ENCODE measurements at places on chromosomes 3 and 15.

- peak; percentile 30 for DNase-seq
Observed at GRCh38 chr15:74725845-74726773, 781 bp upstream of the CYP1A1 start.

DNA sequence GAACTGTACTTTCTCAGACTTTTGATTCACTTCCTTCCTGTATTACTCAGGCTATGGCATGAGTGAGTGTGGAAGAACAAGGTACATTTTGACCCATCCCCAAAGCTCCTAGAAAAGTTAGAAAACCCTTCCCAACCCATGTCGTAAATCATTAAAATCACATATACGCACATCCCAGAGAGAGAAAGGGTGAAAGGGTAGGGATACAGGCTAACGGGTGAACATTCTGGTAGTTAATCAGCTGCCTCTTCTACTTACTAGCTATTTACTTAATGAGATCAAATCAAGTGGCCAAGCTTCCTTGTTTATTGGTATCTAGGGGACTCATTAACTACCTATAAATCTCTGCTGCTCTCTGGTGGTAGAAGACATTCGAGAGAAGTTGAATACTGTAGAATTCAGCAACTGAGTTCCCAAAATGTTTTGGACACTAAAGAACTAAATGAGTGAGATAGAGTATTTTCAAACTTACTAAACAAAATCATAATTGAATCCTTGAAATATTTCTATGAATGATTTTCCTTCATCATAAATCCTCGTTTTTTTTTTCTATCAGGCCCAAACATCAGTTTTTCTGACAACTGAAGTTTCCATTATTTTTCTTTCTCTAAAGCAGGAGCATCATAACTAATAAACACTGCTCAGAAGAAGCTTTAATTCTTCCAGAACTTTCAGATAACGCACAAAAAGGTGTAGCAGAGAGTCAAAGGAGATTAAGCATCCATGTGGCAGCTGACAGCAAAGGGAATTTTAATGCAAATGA, 124.2 kb downstream of the IMPG2 start:
- DNase-seq, result no peak

- no peak for DNase-seq
Observed at GRCh38 chr15:74220475-74221248, 15.5 kb upstream of the CCDC33 start.

DNA sequence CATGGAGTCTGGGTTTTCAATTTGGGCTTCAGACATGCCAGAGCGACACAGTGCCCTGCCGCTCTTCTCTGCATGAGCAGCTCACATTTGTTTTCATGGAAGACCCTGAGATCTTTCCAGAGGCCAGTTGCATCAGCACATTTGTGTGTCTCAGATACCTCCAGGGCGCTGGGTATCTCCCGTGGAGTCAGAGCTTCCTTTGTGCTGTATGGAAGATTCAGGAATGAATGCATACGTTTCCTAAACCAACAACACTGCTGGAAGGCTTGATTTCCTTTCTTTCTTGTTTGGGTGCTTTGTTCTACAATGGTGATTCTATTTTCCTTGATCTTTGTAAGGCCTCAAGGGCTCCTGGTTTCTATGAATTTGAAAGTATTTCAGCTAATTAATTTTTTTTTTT, 106.5 kb downstream of the CACNA2D3 start:
- no peak for DNase-seq

- no peak for DNase-seq
Observed at GRCh38 chr3:157232141-157232540, 72.2 kb upstream of the CCNL1 start.

DNA sequence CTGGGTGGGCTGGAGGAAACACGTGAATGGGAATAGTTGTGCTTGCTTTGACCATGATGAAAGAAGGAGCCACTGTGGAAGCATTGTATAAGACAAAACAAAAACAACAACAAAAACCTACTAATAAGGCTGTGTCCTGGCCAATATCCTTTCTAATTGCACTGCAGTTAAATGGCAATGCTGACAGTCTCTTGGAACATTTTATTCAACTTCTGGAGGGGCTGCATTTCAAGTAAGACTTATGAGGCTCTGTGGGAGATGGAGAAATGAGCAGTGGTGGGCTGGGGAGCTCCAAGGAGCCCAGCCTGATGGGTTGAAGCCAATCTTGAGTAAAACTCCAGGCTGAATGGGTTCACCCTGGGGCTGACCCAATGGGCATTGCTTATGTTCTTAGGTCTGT, 99.8 kb upstream of the ROPN1 start:
- no peak for DNase-seq

DNA sequence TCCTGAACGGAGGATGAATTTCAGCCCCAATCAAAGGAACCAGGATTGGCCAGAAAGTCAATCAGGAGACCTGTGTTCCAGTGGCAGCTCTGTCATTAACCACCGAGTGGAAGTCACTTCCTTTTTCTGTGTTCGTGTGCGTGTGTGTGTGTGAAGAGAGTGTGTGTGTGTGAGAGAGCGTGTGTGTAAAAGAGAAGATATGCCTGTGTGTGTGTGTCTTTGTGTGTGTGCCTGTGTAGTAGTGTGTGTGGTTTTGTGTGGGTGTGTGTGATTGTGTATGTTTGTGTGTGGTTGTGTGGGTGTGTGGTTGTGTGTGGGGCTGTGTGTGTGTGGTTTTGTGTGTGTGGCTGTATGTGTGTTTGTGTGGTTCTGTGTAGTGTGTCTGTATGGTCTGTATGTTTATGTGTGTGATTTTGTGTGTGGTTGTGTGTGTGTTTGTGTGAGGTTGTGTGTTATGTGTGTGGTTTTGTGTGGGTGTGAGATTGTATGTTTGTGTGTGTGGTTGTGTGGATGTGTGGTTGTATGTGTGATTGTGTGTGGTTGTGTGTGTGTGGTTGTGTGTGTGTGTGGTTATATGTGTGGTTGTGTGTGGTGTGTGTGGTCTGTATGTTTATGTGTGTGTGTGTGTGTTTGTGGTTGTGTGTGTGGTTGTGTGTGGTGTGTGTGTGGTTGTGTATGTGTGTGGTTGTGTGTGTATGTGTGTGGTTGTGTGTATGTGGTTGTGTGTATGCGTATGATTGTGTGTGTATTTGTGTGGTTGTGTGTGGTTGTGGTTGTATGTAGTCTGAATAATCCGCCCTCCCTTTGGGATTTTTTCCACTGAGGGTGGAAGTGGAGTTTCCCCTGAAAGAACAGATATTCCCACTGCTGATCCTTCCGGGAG, 314.4 kb downstream of the SHQ1 start:
- DNase-seq, result no peak

GRCh38 chr3:46127503-46127902, 80.6 kb downstream of the CCR1 start:
- DNase-seq, result no peak

Data from activated T-cell treated with anti-CD3 and anti-CD28 coated beads for 1 hour (primary cell).